PC-9 (cell line): ENCODE measurements at places on chromosomes 7 and 10. TPM values are rescaled to one million over a fixed set of nuclear protein-coding genes. Genes with fewer than 3 reads are reported as not detected.

CELF2 gene
- not detected in 2 replicates for total RNA-seq

LRMDA gene
- total RNA-seq: not detected in 2 replicates

NRCAM gene
- 40.3 and 42.6 TPM in 2 replicates for total RNA-seq

CDK14 gene
- 39.1 and 41.6 TPM in 2 replicates for total RNA-seq

SPRN gene
- not detected in 2 replicates for total RNA-seq

GCK gene
- not detected in 2 replicates for total RNA-seq

C10orf53 gene
- not detected in 2 replicates for total RNA-seq

DNTT gene
- not detected in 2 replicates for total RNA-seq

TRPV6 gene
- total RNA-seq: 13.5 and 14.7 TPM in 2 replicates

NUDT5 gene
- 82.0 and 82.6 TPM in 2 replicates for total RNA-seq

SPDYE6 gene
- not detected in 2 replicates for total RNA-seq

PRF1 gene
- not detected in 2 replicates for total RNA-seq

LIPF gene
- not detected in 2 replicates for total RNA-seq

HOXA9 gene
- 1.9 and 2.5 TPM in 2 replicates for total RNA-seq

PTN gene
- 4.5 and 7.0 TPM in 2 replicates for total RNA-seq

LIPK gene
- total RNA-seq: not detected in 2 replicates
